Hematopoietic multipotent progenitor cell treated with erythropoietin and hydrocortisone succinate and interleukin-3 and kit ligand, for 17 days (in vitro differentiated cells): ENCODE measurements at places on chromosomes 3 and 15.

- DNase-seq: no peak
These were observed 32.6 kb upstream of the NR2C2 start for GRCh38 chr3:14914779-14915117.

GRCh38 chr3:23446301-23446700, 243.2 kb downstream of the UBE2E2 start:
- DNase-seq: no peak

DNA sequence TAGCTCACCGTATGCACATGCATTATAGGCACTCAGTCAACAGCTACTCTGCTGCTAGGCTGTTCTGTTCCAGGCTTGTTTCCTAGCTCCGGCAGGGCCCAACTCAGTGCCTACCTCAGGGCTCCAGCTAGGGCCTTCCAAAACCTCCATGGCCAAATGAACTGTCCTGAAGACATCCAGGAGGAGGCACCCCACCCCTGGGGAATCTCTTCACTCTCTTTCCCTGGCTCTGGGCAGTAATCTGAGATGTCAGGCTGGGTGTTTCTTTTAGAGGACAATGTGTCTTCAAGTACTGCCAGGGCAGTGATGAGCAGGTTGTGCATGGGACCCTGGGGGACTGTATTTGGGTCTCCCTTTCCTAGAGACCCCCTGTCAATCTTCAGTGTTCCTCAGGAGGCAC, 38.3 kb upstream of the TPM1 start:
- DNase-seq: no peak

DNA sequence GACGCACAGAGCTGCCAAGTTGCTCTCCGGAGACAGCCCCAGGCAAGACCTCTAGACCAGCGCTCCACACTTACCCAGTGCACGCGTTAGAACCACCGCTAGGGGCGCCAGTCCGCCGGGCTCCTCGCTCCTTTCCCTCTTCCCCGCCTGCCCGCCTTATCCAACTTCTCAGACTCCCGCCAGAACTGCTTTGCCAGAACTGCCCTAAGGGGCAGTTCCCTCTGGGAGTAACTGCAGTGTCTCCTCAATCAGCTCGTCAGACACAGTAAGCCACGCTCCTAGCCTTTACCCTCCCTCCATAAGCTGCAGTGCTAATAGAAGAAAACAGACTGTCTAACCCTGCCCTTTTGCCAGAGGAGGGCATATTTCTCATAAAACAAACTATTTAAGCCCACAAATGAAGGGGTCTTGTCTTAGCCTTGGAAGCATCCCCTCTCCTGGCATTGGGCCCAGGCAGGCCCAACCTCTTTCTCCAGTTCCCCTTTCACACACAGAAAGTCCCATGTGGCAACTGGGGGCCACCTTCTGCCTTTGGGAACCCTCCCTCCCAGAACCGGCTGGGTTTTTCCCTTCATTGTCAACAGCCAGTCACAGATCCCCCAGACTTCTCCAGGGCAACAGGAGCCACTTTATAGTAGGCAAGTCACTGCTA, 3.7 kb downstream of the BMF start:
- peak; percentile 84 for DNase-seq
